ENCODE measurements at places on chromosomes 7 and 10. TPM values are rescaled to one million over a fixed set of nuclear protein-coding genes. Genes with fewer than 3 reads are reported as not detected.

The DRGX gene
- 0.86 TPM for total RNA-seq

The ZNF239 gene
- total RNA-seq: 14.3 TPM

The TRPV5 gene
- total RNA-seq: not detected

The CNPY1 gene
- not detected for total RNA-seq

The ANKRD7 gene
- total RNA-seq: 1.9 TPM

The FFAR4 gene
- not detected for total RNA-seq

The MYH16 gene
- total RNA-seq: not detected

The PLXDC2 gene
- not detected for total RNA-seq
